Progenitor cell of endocrine pancreas (in vitro differentiated cells): ENCODE measurements at places on chromosomes 1 and 21.

GRCh38 chr21:35833991-35834390 lies 226.3 kb downstream of the SETD4 start:
- H3K27me3 ChIP-seq = peaks cover 9% of the 10 kb centered on the region
- no peak overlapping the region for H3K4me3 ChIP-seq
- H3K4me1 ChIP-seq = peaks cover 4% of the 10 kb centered on the region
- DNase-seq = no peak
- H3K36me3 ChIP-seq = no peaks in the 10 kb centered on the region

- no peak overlapping the region for H3K4me3 ChIP-seq
- peaks cover 4% of the 10 kb centered on the region for H3K27me3 ChIP-seq
- no peak overlapping the region for H3K27ac ChIP-seq
- no peaks in the 10 kb centered on the region for H3K4me1 ChIP-seq
- DNase-seq = no peak
These were observed 144.2 kb downstream of the HIVEP3 start for GRCh38 chr1:41774471-41774990.

- H3K4me1 ChIP-seq = peaks cover 4% of the 10 kb centered on the region
- no peak overlapping the region for H3K4me3 ChIP-seq
- peaks cover 3% of the 10 kb centered on the region for H3K27me3 ChIP-seq
- no peak overlapping the region for H3K27ac ChIP-seq
- no peaks in the 10 kb centered on the region for H3K36me3 ChIP-seq
- DNase-seq = no peak
These were observed 10.7 kb downstream of the C1orf162 start for GRCh38 chr1:111484391-111485026.

DNA sequence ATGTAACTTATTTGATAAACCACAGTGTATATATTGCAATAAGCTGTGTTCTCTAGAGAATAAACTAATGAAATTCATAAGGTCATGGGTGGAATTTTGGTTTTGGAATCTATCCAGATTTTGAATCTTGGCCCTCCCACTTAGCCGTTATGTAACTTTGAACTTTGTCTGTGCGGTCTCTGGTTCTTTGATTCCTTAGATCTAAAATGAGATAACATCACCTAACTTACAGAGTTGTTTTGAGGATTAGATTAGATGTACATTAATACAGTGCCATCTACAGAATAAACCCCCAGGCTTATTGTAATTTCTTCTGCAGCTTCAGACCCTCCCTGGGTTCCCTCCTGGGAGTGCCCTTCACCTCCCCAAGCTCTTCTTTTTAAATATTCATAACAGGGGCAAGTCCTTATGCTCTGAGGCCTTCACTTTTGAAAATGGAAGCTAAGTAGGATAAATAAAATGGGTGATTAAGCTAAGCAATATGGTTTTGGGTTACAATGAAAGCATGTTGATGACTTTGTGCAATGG lies 124.3 kb downstream of the ATG4C start:
- no peak overlapping the region for H3K27ac ChIP-seq
- H3K36me3 ChIP-seq = no peaks in the 10 kb centered on the region
- H3K4me3 ChIP-seq = no peak overlapping the region
- no peaks in the 10 kb centered on the region for H3K27me3 ChIP-seq
- no peaks in the 10 kb centered on the region for H3K4me1 ChIP-seq
- DNase-seq = no peak

DNA sequence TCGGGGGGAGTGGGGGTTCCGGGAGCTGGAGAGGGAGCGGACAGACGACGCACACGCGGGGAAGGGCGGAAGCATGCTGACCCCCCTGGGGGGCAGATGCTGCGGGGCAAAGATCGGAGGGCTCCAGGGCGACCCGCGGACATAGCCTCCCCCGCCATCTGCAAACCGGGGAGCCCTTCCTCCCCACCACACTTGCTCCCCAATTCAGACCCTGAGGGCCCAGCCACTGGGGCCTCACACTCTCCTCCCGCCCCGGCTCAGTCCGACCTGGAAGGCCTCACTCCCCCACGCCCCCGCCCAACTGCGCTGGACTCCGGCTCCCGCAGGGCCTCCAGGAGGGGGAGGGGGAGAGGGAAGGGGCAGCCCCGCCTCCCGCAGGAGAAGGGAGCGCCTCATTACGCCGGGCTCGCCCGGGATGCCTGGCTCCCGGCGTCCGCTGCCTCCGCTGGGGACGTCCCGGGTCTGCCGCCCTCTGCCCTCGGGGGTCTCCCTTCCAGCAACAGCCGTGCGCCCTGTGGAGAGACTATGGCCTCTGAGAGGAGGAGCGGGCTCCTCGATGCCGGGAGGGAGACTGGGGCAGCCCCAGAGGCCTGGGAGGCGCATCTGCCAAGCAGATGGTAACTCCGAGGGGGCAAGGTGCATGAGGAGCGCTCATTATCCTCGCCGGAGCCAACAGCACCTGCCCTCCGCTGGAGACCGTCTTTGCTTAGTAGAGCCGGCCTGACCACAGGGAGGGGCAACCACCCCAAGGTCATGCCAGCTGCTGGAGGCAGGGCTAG lies 636 bp upstream of the CAMK2N1 start:
- no peaks in the 10 kb centered on the region for H3K36me3 ChIP-seq
- H3K4me3 ChIP-seq = peak overlapping the region; percentile 75
- peaks cover 21% of the 10 kb centered on the region for H3K4me1 ChIP-seq

- no peak overlapping the region for H3K27ac ChIP-seq
- H3K4me1 ChIP-seq = peaks cover 3% of the 10 kb centered on the region
- H3K36me3 ChIP-seq = peaks cover 1% of the 10 kb centered on the region
- H3K27me3 ChIP-seq = no peaks in the 10 kb centered on the region
- DNase-seq = no peak
These were observed 6.3 kb downstream of the PFDN2 start for GRCh38 chr1:161111527-161111926.

GRCh38 chr21:32818411-32818810 lies 46.9 kb upstream of the PAXBP1 start:
- no peaks in the 10 kb centered on the region for H3K27me3 ChIP-seq
- peaks cover 1% of the 10 kb centered on the region for H3K36me3 ChIP-seq
- H3K4me3 ChIP-seq = no peak overlapping the region
- peaks cover 27% of the 10 kb centered on the region for H3K4me1 ChIP-seq
- no peak for DNase-seq

DNA sequence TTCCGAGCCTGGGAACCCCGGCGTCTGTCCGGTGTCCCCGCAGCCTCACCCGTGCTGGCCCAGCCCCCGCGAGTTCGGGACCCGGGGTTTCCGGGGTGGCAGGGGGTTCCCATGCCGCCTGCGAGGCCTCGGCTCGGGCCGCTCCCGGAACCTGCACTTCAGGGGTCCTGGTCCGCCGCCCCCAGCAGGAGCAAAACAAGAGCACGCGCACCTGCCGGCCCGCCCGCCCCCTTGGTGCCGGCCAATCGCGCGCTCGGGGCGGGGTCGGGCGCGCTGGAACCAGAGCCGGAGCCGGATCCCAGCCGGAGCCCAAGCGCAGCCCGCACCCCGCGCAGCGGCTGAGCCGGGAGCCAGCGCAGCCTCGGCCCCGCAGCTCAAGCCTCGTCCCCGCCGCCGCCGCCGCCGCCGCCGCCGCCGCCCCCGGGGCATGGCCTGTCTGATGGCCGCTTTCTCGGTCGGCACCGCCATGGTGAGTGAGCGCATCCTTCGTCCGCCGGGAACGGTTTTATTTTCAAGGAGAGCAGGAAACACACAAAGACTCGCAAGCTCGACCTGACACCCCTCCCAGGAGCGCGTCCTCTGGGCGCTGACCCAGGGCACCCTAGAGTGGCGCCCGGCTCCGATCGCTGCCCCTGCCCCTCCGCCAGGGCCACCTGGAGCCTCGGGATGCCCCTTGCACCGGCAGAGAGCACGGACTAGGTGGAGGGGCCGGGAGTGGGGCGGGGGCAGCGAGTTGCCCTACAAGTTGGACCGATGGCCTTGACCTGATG lies at the start of gene ABCG1:
Gene ABCG1, plus strand, starts transcription at position 305 of the 770 bp plus-strand sequence. Its CDS starts 123 bp downstream, at position 428.
- peak within 1 kb of the TSS; percentile 67 for H3K4me3 ChIP-seq
- peaks cover 52% of the 10 kb centered on the region for H3K27me3 ChIP-seq
- peaks cover 10% of the 10 kb centered on the region for H3K4me1 ChIP-seq
- H3K27ac ChIP-seq = peak within 1 kb of the TSS; percentile 69
- DNase-seq = no peak

GRCh38 chr1:111878091-111878490 lies 111.4 kb downstream of the KCND3 start:
- H3K36me3 ChIP-seq = no peaks in the 10 kb centered on the region
- no peak for DNase-seq
- peaks cover 2% of the 10 kb centered on the region for H3K4me1 ChIP-seq
- H3K4me3 ChIP-seq = no peak overlapping the region
- H3K27me3 ChIP-seq = peaks cover 19% of the 10 kb centered on the region

- peaks cover 11% of the 10 kb centered on the region for H3K4me1 ChIP-seq
- H3K27ac ChIP-seq = peak overlapping the region; percentile 62
- DNase-seq = no peak
- peaks cover 7% of the 10 kb centered on the region for H3K36me3 ChIP-seq
- H3K4me3 ChIP-seq = no peak overlapping the region
These were observed 81.8 kb downstream of the OLFML2B start for GRCh38 chr1:161941726-161942436.

DNA sequence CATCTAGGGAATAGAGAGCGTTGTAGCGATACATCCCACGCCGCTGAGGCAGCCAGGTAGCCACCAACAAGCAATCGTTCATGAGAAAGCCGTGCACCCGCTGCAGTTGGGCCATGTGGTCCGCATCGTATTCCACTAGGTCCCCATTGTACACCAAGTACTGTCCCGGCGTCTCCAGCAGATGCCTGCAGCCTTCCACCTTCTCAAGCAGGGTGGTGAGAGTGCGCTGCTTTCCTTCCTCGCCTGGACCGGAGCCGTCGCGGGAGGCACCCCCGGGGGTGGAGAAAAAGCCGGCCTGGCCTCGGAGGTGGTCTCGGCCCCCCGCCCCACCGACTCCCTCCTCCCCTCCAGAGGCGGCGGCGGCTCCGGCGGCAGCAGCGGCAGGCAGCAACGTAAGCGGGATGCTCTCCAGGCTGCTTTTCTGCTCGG lies 595 bp downstream of the EXOC8 start:
- peak overlapping the region; percentile 100 for H3K4me3 ChIP-seq
- H3K36me3 ChIP-seq = peaks cover 8% of the 10 kb centered on the region
- H3K4me1 ChIP-seq = peaks cover 42% of the 10 kb centered on the region

GRCh38 chr1:14240265-14240664 lies 358.2 kb upstream of the KAZN start:
- H3K4me1 ChIP-seq = peaks cover 9% of the 10 kb centered on the region
- DNase-seq = no peak
- no peak overlapping the region for H3K27ac ChIP-seq

- H3K36me3 ChIP-seq = no peaks in the 10 kb centered on the region
- peaks cover under 1% of the 10 kb centered on the region for H3K4me1 ChIP-seq
- H3K27me3 ChIP-seq = peaks cover 4% of the 10 kb centered on the region
- no peak overlapping the region for H3K4me3 ChIP-seq
- H3K27ac ChIP-seq = no peak overlapping the region
These were observed 7.8 kb upstream of the GBP2 start for GRCh38 chr1:89133747-89134146.

- DNase-seq = no peak
- H3K4me1 ChIP-seq = peaks cover 13% of the 10 kb centered on the region
- no peaks in the 10 kb centered on the region for H3K36me3 ChIP-seq
- no peak overlapping the region for H3K27ac ChIP-seq
- no peak overlapping the region for H3K4me3 ChIP-seq
These were observed 360.1 kb upstream of the PLXNA2 start for GRCh38 chr1:208604295-208604694.

DNA sequence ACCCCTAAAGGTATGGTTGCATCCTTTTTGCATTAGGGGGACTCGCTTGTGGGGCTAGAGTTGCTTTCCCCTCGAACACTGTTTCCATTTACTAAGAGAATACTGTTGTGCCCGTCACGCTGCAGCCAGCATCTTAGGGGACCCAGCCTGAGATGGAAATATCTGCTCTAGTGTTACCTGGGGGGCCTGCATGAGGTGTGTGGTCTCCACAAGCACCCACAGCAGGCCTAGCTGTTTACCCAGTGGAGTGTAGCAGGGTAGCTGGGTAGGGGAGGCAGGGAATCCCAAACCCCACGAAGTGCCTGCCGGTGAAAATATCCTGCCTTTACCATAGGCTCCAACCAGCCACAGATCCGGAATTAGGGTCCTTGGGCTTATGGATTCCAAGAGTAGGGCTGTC lies 303.6 kb downstream of the PTPRU start:
- no peaks in the 10 kb centered on the region for H3K36me3 ChIP-seq
- no peaks in the 10 kb centered on the region for H3K4me1 ChIP-seq
- DNase-seq = no peak
- no peak overlapping the region for H3K27ac ChIP-seq

GRCh38 chr1:206932177-206932576 lies 10.4 kb upstream of the FCMR start:
- peaks cover 5% of the 10 kb centered on the region for H3K4me1 ChIP-seq
- H3K4me3 ChIP-seq = no peak overlapping the region
- no peak overlapping the region for H3K27ac ChIP-seq

GRCh38 chr21:33230545-33231324 lies 997 bp downstream of the IFNAR2 start:
- peak overlapping the region; percentile 78 for H3K27ac ChIP-seq
- no peaks in the 10 kb centered on the region for H3K36me3 ChIP-seq
- H3K27me3 ChIP-seq = no peaks in the 10 kb centered on the region
- H3K4me1 ChIP-seq = peaks cover 35% of the 10 kb centered on the region
- peak; percentile 43 for DNase-seq
